ENCODE measurements at places on chromosomes 12 and 14.

DNA sequence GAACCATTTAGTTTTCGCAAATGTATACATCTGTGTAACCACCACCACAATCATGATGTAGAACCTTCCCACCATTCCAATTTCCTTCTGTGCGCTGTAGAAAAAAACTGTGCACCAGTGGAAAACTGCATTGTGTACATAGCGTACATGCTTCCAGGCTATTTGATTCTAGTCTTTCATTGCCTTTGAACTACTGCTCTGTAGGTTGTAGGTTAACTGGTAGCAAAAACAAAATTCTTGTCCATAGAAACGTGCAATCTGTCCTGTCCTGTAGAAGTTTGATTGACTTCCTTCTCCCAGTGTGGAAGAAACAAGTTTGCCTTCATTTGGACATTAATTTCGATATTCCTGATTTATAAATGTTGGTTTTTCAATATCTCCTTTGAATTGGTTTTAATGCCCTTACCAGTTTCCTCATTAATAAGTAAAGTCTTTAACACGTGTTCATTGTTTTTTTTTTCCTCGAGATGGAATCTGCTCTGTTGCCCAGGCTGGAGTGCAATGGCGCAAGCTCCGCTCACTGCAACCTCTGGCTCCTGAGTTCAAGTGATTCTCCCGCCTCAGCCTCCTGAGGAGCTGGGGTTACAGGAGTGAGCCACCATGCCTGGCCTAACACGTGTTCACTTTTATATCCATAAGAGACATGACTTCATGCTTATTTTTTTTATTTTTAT is 3.6 kb upstream of the ISM2 start:
- no peak for DNase-seq

DNA sequence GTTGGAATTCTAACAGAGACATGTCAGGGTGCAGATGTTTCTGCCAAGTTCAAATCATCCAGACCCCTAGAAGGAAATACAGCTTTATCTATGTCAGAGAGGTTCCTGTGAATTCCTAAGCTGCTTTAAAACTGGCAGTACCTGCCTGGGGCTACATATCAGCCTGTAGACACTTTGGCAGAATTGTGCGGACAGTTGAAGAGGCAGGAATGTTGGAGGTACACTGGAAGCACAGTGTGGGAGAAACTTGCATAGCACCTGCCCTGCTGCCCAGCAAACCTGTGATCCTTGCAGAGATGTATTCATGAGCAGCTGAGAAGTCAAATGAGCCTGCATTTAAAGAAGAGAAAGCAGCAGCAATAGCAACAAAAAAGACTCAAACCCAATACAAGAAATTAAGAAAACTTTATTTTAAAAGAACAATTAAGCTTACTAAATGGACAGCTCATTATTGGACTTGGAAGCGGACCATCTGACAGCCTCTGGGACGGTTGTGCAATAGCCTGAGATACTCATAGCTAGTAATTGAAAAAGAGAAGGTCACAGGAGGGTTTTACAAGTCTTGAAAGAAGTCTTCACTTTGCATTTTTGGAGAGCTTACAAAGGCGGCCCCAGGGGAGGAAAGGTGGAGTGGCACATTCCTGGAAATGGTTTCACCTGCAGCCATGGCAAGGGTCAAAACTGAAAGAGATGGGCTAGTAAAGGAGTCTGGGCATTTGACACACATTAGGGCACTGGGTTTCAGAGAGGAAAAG is 280.9 kb upstream of the FLRT2 start:
- no peak for DNase-seq

DNA sequence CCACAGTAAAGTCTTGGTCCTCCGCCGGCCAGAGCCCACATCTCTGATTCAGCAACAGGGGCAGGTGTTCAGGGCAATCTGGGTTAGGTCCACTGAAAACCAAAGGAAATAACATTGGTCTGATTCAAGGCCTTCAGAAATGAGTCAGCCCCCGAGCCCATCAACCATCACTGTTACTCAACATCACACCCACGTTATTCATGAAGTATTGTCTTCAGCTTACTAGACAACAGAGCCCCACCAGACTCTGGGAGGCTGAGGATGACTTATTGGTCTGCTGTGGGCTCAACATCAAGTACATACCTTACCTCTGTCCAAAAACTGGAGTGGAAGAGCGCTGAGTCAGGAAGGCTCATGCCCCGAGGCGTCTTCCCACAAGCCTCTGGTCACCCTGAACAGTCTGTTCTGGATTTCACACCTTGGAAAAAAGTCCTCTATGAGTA is 97.5 kb downstream of the ZFP36L1 start:
- DNase-seq: no peak

GRCh38 chr14:34944744-34945143 is 38.0 kb upstream of the SRP54 start:
- DNase-seq: no peak

GRCh38 chr12:21891751-21892217 is 49.4 kb downstream of the ABCC9 start:
- DNase-seq: no peak

GRCh38 chr14:85463512-85463911 is 66.4 kb upstream of the FLRT2 start:
- no peak for DNase-seq

DNA sequence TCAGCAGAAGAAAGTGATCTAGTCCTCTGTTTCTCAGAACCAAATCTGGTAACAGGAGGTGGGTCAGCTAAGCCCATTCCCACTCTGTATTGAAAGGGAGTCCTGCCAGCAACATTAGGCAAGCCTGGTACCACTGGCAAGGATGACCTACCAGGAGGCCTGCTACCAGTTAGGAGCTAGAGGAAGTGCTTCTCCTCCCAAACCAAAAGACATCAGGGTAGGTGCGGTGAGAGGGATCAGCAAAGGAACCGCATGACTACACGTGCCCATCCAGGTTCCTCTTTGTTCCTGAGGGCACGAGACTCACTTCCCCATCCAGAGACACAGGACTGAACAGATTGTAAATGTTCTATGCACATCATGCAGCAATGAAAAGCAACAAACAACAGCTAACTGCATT is 2.8 kb downstream of the KLRC4 start:
- DNase-seq: no peak

DNA sequence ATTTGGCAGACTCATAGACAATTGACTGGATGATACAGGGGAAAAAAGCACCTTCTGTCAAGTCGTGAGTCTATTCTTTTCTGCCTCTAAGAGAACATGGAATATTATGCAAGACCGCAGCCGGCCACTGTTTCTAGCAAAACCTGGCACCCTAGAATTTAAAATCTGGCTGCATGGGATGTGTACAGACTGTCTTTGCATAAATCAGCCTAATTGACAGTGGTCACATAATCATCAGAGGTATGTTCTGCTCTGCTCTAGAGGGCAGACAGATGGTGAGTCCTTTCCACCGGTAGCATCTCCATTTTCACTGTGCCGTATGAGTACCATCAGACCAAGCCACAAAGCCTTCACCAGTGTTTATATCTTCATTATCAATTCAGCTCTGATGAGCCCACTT is 80.6 kb downstream of the KCNK10 start:
- no peak for DNase-seq

All from hematopoietic multipotent progenitor cell treated with erythropoietin and hydrocortisone succinate and interleukin-3 and kit ligand, for 15 days (in vitro differentiated cells).